ENCODE measurements at places on chromosomes 7 and 10.

DNA sequence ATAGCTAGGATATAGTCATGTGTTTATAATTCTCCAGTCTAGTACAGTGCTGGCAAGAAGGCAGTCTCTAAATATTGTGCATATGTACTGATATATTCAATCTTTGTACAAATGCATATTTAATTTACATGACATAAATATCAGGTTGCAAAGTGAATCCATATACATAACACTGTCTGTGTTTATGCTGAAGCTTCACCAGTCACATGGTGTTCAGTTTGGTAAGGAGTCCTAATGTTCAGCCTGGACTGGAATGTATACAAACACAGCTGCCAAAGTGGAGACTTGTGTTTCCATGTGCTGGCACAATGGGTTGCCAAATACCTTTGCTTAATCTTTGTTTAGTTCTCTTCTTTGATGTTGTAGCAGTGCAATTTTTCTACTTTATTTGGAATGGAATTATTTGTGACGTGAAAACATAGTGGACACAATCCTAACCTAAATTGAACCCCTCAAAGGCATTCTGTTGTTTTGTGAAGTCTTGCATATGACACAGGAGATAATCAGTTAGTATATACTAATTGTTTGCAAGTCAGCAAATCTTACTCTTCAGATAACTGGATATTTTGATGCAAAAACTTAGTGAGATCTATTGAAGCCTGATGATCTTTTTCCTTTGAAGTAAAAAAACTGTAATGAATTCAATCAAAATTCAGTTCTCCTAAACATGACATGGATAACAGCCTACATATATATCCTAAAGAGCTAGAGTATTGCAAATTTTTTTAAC is 17.3 kb upstream of the ARL4A start:
- DNase-seq, result no peak

DNA sequence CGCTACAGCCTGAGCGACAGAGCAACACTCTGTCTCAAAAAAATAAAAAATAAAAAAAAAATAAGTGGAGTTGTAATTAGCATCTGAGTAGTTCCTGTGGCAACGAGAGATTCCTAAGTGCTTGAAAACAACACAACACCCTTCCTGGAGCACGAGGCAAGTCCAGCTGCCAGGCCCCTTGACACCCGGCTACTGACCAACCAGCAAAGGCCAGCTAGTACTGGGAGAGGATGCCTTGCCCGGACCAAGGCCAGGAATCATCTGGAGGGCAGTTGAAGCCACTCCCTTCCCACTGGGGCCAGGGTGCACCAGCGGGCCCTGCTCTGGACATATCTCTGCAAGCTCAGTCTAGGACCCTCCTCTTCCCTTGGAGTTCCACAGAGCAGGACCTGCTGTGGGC is 536 bp downstream of the C10orf105 start:
- DNase-seq, result no peak

DNA sequence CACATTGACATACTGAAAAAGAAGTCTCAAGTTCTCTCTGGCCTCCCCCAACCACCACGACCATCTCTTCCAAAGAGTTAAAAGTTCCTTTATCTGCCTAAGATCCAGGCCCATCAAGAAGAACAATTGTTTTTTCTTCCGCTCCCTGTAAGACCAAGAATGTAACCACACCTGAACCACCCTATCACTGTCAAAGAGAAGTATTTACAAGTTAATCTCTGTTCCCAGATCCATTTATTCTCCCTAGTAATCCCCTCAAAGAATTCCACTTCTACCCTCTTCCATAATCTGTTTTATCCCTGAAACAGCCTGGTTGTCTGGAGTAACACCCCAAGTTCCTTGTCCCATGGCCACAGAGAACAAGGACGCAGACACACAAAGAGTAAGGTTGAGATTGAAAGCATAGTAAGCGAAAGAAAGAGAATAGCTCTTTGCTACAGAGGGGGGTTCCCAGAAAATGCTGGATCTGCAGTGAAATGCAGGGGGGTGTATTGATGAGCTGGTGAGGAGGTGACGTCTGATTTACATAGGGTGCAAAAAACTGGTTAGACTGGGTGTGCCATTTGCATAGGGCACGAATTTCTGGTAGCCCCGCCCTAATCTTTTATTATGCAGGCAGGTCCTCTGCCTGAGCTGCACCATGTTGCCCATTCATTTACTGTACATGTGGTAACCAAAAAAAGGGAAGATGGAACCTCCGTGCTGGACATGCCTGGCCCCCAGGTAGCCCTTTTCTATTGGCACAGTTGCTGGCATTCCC is 122.0 kb downstream of the SKIDA1 start:
- DNase-seq, result no peak

- DNase-seq, result no peak
These were observed 59.1 kb downstream of the CXCL12 start for GRCh38 chr10:44325596-44326307.

DNA sequence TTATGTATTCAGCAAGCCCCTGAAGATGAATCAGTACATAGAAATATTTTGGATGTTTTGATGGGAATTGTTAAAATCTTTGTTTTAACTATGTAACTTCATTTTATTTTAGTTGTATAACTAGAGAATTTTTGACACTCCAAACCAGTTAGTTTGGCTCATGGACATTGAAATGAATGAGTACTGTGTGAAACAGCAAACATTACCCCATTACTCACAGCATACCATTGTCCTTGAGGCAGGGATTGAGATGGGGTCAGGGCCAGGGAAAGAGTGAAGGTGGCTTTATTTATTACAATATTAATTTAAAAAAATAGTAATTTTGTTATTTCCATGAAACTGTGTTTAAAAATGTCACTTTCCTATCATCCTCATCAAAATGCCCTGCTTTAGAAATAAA is 4.8 kb upstream of the BMPER start:
- no peak for DNase-seq

DNA sequence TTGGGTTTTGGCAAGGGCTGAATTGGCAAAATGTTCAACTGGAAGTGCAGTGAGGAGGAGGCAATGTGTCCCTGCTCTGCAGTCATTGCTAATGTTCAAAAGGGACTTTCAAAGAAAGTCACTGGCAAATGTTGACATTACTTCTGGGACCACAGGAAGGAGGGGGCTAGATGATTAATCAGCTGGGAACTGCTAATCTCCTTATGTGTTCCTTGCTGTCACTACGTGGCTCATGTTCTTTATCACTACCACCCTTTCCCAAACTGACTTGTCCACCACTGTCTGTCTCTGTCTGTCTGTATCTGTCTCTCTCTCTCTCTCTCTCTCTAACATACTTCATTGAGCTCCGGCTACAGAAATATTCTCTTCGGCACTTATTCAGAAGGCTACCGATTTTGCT is 86.9 kb upstream of the MTPN start:
- no peak for DNase-seq

- no peak for DNase-seq
These were observed 70.9 kb downstream of the DYNC1I1 start for GRCh38 chr7:95843286-95843685.

DNA sequence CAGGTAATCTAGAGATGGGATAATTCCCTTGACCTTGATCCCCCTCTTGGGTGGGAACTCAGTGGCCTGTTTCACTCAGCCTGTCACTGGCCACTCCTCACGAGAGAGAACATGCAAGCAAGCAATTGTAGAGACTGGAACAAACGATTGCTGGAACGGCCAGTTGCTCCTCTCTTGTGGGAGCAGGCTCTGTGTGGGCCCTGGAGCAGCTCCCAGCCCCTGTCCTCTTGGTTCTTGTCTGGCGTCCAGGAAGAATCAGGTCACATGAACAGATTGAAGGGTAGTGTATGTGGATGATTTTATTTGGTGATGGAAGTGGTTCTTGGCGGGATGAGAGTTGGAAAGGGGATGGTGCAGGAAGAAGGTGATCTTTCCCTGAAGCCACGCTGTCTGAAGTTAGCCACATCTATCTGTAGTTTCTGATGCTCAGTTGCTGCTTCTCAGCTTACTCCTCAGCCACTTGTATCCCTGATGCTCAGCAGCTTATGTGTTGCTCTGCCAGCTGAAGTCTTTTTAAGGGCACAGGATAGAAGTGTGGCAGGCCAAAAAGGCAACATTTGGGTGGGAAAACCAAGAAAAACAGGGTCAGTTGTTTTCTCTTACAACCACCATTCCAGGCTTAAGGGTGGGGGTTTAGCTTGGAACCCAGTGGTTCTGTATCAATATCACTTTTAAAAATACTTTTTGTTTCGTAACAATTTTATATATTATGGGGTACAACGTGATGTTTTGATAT is 15.9 kb downstream of the RNF133 start:
- no peak for DNase-seq

GRCh38 chr10:86862373-86862772 is 95.0 kb downstream of the MMRN2 start:
- DNase-seq, result no peak

GRCh38 chr10:46541017-46541661 is 15.3 kb downstream of the GPRIN2 start:
- DNase-seq, result no peak

DNA sequence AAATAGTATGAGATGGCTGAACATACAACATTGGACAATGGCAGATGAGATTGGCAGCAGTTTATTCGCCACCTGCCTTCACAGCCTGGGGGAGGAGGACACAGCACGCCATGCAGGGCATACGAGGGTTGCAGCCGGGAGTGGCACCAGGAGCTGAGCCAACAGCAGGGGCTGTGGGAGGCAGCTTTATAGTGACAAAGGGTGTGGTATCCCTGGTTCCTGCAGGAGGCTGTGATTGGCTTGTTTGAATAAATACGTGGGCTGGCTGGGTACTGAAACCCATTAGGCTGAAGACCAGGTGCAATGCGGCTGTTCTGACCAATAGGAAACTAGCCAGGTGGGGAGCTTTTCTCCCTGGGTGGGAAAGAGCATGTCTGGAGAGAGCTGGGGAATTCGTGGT is 68.9 kb upstream of the LEP start:
- no peak for DNase-seq

GRCh38 chr7:103710247-103710646 is 264.2 kb upstream of the SLC26A5 start:
- DNase-seq, result no peak

DNA sequence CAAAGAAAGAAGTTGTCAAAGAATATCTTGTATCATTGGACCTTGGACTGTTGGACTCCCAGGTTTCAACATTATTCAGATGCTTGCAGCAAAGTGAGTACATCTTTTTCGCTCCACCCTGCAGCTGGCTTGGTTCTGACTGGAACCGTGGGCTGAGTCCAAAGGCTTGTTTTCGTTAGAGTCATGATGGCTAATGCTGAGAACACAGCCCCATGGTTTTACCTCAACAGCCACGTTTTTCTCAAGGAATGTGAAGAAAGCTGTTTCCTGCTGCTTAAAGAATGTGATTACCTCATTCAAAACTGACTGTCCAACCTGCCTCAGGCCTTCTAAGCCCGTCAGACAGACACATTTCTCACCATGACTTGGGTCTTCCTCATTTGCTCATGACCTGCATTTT is 69.5 kb downstream of the STEAP1B start:
- DNase-seq, result no peak

GRCh38 chr7:22292531-22292930 is 64.4 kb downstream of the RAPGEF5 start:
- DNase-seq, result no peak

GRCh38 chr7:128003167-128003566 is 28.1 kb downstream of the LRRC4 start:
- no peak for DNase-seq

- no peak for DNase-seq
These were observed 110.1 kb upstream of the POM121L12 start for GRCh38 chr7:52925332-52925731.

DNA sequence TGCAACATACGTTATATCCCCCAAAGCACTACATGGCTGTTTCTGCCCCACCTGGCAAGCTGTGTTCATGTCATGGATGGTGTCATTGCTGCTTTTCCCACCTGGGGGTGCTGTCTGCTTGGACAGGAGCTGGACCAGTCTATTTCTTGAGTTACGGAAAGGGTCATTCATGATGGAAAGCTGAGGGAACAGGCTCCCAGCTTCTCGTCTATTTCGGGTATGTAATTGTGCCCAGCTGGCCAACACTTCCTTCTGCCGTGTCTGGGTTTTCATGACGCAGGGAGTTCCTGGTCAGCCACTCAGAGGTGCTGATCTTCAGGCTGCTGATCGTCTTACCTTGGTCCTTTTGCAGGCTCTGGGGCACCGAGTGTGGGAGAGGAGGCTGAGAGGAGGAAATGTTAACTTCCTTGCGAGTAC is 8.6 kb downstream of the BTBD16 start:
- DNase-seq, result no peak

GRCh38 chr10:112622786-112623185 is 175.8 kb downstream of the VTI1A start:
- DNase-seq, result no peak

DNA sequence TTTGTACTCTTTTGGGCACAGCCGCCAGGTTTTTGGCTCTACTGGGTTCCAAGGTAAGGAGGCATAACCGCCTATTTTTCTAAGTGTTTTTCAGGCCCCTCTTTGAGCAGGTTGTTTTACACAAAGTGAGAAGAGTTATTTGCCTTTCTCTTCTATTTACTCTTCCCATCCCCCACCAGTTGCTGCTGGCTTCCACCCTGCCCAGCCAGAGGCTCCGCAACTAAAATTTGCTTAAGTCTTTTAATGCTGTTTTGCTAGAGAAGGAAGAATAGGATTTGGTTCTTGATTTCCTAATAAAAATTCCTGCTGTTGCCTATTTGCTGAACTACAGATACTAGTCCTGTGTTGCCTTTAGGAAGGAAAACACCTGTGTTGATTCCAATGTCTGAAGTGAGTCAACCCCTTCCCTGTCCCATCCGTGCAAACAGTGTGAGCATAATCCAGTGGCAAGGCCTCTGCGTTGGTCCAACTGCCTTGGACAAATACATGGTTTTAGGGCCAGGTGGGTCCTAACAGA is 1.9 kb downstream of the PLA2G12B start:
- DNase-seq, result no peak

Measured in SIG-M5 (cell line).